ENCODE measurements at places on chromosomes 1 and 21.

DNA sequence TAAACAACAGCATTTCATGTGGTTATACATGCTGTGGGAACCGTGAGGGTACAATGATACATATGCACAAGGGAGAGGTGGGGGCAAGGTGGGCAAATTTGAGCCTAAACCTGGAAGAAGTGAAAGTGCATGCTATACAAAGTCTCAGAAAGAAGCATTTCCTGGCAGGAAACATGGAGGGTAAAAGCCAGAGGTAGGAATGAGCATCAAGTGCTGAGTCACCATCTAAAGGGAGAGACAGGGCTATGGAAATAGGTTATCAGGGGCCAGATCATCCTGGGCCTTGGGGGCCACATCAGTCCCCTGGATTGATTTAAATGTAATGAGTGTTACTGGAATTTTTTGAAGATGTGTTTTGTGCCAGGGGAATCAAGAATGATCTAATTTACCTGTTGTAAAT lies 60.1 kb upstream of the DAB1 start:
- peak; percentile 31 for DNase-seq

- peak; percentile 3 for DNase-seq
These were observed 80.1 kb downstream of the FCRL5 start for GRCh38 chr1:157472056-157472701.

GRCh38 chr1:178150610-178151009 lies 56.7 kb downstream of the RASAL2 start:
- no peak for DNase-seq

GRCh38 chr21:33011462-33011861 lies 14.3 kb upstream of the OLIG2 start:
- peak; percentile 97 for DNase-seq

GRCh38 chr1:41957568-41957967 lies 38.8 kb upstream of the HIVEP3 start:
- peak; percentile 92 for DNase-seq

DNA sequence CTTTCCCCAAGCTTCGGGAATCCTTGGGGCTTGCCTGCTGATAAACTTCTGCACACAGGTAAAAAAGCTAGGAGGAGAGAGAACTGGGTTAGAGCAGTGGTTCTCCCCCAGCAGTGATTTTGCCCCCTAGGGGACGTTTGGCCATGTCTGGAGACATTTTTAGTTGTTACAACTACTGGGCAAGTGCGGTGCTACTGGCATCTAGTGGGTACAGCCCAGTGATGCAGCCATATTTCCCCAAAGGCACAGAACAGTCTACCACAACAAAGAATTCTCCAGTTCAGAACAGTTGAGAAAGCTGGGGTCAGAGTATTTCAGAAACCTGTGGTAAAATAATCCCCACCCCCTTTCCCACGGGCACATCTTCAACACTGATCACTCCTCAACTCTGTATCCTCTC lies 41.3 kb downstream of the LRRC71 start:
- DNase-seq, result no peak

GRCh38 chr21:45591619-45592207 lies 49.5 kb upstream of the SLC19A1 start:
- DNase-seq, result no peak

- no peak for DNase-seq
These were observed 22.2 kb upstream of the GNG12 start for GRCh38 chr1:67855444-67855843.

DNA sequence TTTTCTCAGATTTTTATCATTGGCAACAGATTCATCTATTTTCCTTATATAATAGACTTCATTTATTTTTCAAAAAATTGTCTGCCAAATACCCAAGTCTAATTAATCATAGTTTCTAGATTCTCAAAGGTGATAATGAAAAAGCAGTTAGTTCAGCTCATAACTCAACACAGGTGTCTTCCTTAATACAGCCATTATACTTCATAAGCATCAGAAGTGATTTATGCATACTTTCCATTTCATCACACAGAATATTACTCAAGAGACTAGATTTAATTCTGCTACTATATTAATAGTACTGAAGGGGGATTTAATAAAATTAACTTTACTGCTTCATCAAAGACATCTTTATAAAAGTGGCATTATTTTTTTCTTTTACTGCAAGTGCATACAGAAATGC lies 18.8 kb downstream of the SRSF11 start:
- no peak for DNase-seq

- no peak for DNase-seq
These were observed 1355.8 kb upstream of the PRMT6 start for GRCh38 chr1:105700723-105701122.

DNA sequence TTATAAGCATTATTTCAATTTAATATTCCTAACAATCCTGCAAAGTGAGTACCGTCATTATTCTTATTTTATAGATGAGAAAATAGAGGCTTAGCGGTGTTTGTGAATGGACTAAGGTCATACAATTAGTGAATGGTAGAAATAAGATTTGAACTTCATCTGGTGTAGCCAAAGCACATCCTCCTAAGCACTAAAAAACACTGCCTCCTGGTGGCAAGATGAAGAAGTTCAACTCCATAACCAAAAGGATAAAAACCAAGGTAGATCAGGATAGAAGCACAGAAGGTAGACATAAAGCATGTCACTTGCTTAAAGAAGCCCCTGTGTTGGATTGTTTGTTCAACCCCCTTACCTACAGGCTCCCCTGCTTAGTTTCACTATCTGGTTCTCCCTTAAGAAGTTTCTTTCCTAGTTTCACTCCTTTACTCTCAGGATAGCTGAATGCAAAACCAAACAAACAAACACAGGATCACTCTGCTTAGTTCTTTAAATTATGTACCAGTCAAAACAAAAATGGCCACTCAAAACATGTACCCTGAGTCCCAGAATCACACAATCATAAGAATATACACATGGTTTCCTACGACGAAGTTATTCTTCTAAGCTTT lies 12.7 kb upstream of the AIM2 start:
- DNase-seq, result peak; percentile 14

DNA sequence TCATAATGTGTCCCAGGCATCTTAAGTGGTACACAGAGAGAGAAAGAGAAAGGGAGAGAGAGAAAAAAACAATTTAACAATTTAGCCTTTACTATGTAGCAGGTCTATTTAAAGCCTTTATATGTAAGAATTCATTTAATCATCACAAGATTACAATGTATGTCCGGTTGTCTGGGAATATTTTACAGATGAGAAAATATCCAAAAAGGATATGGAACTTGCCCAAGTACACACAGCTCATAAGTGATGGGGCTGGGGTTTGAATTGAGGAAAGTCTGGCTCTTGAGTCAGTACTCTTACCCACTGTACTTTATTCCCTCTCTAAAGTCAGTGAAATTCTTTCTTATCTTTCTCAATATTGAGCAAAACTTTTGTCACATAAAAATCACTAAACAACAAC lies 104.6 kb downstream of the LYPLAL1 start:
- DNase-seq, result no peak

GRCh38 chr1:32984090-32984454 lies 19.5 kb upstream of the RNF19B start:
- no peak for DNase-seq

GRCh38 chr1:107142140-107142542 lies 1.3 kb downstream of the NTNG1 start:
- DNase-seq, result peak; percentile 80

GRCh38 chr1:17095141-17095540 lies 24.1 kb downstream of the PADI2 start:
- no peak for DNase-seq

DNA sequence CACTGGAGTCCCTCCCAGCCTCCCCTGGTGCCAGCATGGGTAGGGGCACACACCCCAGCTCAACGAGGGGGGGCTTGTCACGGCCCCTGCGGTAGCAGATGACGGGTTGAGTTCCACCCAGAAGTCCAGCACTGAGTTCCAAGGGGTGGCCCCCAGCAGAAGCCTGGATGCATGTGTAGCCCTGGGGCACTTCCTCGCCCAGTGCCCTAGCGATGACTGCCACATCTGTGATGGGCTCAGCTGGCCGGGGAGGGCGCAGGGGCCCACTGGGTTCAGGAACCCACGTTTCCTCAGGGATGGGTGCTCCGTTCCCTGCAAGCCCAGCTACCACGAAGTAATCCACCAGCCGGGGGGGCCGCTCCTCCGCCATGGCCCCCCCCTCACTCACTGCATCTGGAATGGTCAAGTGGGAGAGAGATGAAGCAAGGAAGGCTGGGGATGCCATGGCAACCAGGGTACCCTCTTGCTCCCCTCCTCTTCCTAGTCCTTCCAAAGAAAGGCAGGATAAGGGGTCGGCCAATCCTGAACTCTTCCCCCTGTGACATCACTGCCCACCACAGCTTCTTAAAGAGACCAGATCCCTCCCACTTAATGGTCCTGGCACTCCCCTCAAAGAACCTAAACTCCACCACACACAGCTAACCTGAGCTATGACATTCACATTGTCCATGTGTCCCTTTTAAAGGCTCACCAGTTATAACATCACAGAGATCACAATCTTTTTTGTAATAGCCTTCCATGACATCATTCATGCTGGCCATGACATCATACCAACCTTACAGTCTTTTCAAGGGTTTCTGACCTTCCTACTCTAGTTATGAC lies 2.3 kb downstream of the DENND4B start:
- DNase-seq, result no peak

GRCh38 chr1:212432661-212433576 lies at the start of gene NENF:
Gene NENF (plus strand): TSS chr1:212432920. CDS start chr1:212432944, 24 bp downstream.
- peak; percentile 86 for DNase-seq
